Activated CD4-positive, alpha-beta T cell treated with anti-CD3 and anti-CD28 coated beads, Interleukin-2, amount 10 ng/mL, durations not matched to agents 7 days and 5 days (primary cell): ENCODE measurements at places on chromosomes 6 and 20. TPM values are rescaled to one million over a fixed set of nuclear protein-coding genes. Genes with fewer than 3 reads are reported as not detected.

The NOX3 gene
- total RNA-seq: not detected

The GRM4 gene
- not detected for total RNA-seq

The RIMS1 gene
- total RNA-seq: not detected

The UBD gene
- total RNA-seq: 0.37 TPM

The MANEA gene
- total RNA-seq: 27.3 TPM

The HLA-DRB1 gene
- 51.4 TPM for total RNA-seq

The MMP24 gene
- not detected for total RNA-seq

The MYL9 gene
- total RNA-seq: 0.42 TPM

The MDFI gene
- not detected for total RNA-seq

The C20orf144 gene
- 0.15 TPM for total RNA-seq

The SLC35F1 gene
- total RNA-seq: not detected

The TEAD3 gene
- total RNA-seq: 0.07 TPM

The GPANK1 gene
- 34.4 TPM for total RNA-seq

The RAD21L1 gene
- 0.27 TPM for total RNA-seq

The KIF25 gene
- total RNA-seq: not detected

The TTLL9 gene
- not detected for total RNA-seq

DNA sequence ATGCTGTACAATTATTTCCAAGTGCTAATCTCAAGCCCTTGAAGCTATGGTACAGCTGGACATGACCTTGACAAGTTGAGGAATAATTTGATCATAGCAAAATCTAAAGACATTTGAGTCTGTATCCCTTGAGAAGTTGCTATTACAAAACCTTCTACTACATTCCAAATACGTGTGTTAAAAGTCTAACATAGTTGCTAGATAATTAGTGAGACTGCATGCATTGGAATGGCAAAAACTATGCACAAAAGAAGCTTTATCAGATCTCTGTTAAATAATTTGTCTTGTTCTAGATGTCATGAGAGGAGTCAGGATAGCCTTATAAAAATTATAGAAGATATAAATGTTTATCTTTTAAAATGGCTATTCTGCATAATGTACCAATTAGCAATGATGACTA lies 127.8 kb downstream of the GJA1 start:
- no peak for DNase-seq

- DNase-seq: no peak
These were observed 13.3 kb downstream of the PANK2 start for GRCh38 chr20:3902446-3902845.

DNA sequence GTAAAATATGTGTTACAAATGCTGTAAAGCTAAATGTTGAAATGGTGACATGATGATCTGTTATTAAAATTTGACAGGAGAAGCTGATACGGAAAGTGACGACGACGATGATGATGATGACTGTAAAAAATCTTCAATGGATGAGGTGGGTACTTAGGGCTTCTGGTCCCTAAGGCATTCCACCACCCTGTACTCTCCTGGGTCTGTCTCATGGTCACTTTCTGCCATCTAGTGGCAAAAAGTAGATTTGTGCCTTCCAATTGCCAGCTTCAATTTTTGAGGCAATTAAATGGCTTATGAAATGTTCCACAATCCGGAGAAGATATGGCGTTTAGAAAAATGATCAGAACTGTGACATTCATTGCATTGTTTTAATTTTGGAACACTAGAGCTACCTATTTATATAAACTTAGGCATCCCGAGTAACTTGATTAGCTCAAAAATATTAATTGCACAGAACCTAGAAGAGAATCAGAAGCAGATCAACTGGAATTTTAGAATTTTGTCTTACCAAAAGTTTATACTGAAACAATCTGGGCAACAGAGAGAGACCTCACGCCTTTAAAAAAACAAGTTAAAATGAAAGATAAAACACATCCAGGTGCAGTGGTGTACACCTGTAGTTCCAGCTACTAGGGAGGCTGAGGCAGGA lies 346.5 kb upstream of the PLCB4 start:
- peak; percentile 37 for DNase-seq

GRCh38 chr6:116971959-116972358 lies 94.9 kb downstream of the RFX6 start:
- peak; percentile 18 for DNase-seq

GRCh38 chr20:32050851-32051556 lies 1.0 kb upstream of the HCK start:
- DNase-seq: no peak

DNA sequence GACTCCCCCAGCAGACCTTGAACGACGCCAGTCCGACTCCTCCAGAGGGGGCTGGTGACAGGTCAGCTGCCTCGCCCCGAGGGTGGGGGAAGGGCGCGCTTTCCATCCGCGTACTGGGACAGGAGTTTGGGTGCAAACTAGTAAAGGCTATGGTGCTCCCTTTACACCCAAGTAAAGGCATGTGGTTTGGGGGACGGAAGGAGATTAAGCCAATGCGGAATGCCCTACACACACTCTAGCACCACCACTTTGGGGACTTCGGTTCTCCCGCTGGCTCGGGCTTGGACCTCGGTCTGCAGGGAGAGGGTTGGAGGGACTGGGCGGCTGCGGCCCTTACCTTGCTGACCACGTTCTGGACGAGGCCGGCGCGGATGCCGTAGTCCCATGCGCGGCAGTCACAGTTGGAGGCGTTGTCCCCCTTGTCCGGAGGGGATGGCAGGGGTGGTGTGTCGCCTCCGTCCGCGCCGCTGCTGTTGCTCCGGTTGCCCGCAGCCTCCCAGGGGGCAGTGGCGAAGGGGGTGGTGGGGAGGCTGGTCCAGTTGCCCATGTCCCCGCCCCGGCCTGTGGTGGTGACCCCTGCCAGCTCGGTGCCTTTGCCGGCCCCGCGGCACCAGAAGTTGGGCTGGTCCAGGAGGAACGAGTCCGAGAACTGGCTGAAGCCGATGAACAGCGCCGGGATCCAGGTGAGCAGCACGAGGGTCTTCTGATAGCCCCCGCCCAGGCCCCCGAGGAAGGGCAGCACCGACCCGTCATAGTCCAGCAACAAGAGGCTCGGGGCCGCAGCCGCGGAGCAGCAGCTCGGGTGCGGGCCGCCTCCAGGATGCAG lies 1.1 kb downstream of the SLC22A23 start:
- DNase-seq: no peak

DNA sequence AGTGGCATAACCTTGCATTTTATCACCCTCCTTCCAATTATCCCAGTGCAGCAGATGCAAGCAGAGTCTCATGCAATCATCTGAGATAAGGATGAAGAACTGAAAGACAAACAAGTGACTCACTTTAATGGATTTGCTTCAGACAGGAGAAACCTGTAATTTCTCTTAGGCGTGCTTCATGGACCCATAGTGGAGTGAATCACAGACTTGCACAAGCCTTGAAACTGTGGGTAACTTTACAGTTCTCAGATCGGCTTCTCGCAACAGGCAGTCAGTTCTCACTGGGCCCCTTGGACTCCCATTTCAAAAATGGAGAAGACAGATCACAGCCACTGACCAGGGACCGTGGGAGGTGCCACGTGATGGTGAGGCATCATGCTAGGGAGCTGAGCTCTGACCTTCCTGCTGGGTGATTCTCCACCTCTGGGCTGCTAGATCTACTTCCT lies at the start of gene ADGRF4:
ADGRF4 (plus strand) TSS at position 239 of the 446 bp plus-strand sequence. CDS start 8,666 bp downstream, outside the sequence.
- no peak for DNase-seq

DNA sequence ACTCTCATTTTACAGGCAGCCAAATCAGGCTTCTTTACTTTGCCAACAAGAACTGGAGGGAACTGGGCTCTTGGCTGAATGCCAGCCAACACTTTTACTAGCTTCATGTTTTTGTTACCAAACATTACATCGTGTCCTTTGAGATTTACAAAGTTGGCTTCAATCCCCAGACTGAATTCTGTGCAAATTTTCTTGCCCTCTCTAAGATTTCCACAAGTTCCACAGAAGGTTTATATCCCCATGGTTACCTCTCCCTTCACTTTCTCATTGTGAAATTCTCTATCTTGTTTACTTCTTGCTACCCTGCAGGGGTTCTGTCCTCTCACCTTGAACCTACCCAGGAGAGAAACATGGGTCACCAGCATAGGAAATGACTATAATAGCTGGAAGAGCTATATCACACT lies 37.6 kb upstream of the PLCB1 start:
- no peak for DNase-seq

GRCh38 chr6:1197309-1197708 lies 114.6 kb upstream of the FOXQ1 start:
- DNase-seq: no peak

DNA sequence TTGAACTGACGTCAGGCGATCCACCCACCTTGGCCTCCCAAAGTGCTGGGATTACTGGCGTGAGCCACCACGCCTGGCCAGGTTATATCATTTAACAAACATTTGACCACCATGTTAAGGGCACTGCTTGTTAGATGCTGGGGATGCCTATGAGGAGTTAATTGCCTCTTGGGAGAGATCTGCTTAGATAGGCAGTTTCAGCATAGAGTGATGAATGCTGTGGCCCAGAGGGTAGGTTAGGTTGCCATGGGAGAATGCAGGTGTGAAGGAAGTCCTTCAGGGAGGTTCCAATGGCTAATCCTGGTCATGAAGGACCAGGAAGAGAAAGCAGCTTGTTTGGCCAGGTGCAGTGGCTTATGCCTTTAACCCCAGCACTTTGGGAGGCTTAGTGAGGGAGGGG lies 17.0 kb downstream of the PHF20 start:
- DNase-seq: no peak

DNA sequence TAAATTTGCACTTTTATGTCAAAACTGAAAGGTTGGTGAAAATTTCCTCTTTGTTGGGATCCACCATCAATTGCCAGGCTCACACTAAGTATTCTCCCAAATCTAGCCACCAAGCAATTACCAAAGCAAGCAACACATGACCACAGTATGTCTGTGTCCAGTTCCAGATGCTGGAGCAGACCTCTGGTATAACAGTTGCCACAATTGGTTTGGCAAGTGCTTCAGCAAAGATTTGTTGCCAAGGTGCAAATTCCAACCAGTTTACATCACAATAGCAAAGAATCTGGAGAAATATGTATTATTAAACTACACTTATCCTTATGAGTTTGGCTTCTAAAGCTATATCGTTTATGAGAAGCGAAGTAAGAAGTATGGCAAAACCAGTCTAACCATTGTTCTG lies 6.4 kb downstream of the GTF2H5 start:
- no peak for DNase-seq

DNA sequence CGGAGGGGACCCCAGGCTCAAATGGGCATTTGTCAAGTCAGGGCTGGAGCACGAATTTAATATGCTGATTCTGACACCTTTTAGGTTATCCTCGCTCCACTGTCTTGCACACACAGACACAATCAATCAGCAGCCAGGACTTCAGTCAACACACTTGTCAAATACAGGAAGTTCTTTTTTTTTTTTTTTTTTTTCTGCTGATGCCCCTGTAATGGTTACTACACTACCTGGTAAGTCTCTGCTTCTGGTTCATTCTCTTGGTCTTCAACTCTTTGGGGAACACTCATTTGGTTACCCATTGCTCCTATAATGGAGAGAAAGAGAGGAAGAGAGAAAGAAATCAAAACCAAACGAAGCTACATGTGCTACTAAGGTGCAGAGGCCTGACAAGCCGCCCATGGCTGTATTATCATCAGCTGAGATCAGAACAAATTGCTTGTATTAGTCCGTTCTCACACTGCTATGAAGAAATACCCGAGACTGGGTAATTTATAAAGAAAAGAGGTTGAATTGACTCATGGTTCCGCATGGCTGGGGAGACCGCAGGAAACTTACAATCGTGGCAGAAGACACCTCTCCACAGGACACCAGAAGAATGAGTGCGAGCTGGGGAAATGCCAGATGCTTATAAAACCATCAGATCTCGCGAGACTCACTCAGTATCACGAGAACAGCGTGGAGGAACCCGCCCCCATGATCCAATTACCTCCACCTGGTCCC lies 11.8 kb downstream of the BCAS1 start:
- DNase-seq: no peak

DNA sequence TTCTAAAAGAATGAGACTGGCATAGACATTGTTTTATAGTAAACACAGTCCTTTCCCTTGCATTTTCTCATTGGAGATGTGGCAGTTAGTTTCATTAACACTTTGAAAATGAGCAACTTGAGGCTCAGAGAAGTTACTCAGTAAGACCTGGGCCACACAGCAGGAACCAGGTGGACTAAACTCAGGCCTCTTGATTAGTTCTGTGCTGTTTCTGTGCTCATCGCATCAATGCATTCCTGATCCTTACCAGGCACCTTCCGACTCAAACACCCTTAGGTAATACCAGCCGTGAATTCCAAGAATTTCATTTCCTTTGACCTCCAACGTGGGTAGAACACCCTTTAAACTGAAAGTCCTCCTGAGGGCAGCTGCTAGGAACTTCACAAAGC lies 362.8 kb downstream of the ESR1 start:
- DNase-seq: no peak

- DNase-seq: no peak
These were observed 154.8 kb downstream of the FOXC1 start for GRCh38 chr6:1764397-1764987.

GRCh38 chr6:25434921-25435320 lies 155.7 kb downstream of the CARMIL1 start:
- DNase-seq: no peak

DNA sequence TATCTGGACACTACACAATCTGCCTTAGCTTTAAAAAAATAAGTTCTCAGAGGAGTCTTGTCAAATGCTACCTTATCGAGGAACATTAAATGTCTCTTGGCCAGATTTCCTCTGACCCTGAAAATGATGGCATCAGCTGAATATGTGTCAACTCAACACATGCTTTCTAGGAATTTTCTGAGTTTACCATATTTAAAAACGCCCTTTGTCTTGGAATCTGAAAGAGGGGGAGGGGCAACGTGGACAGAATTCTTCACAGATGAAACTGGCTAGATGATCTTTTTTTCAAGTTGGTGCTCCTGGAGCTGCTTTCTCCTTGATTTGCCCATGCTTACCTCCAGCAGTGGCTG lies 5.1 kb downstream of the SOX4 start:
- no peak for DNase-seq

DNA sequence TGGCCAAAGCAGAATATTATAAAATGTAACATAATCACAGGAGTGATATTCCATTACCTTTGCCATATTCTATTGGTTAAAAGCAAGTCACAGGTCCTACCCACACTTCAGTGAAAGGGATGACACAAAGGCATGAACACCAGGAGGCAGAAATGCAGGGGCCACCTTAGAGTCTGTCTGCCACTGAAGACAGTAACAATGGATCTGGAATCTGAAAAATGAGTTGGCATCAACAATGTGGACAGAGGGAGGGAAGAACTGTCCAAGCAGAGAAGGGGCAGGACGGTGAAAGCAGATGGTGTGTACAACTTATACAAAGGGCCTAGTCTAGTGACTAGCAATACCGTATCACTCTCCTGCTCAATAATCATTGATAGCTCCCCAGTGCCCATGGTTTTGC lies 6.6 kb upstream of the LPIN3 start:
- DNase-seq: no peak

GRCh38 chr6:133892813-133893691 lies 4.1 kb downstream of the TCF21 start:
- no peak for DNase-seq

- no peak for DNase-seq
These were observed 56.8 kb upstream of the TULP4 start for GRCh38 chr6:158255275-158255988.

DNA sequence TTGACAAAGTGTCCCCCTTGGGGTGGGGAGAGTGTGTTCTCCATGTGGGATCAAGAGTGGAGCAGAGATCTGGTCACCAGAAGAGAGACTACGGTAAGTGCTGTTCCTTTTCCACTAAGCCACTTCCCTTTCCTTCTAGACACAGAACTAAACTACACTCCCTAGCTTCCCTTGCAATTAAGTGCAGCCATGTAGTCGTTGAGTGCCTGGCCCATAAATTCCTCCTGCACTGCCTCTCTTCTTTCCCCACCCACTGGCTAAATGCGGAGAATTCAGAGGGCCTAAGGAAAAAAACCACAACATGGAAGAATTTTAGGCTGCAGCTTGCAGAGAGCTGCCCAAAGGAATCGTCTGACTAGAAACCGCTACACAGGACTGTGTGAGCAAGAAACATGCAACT lies 1.5 kb downstream of the WDR27 start:
- no peak for DNase-seq

- no peak for DNase-seq
These were observed 8.5 kb upstream of the DNMT3B start for GRCh38 chr20:32753731-32754130.
